NT2/D1 (cell line): ENCODE measurements at places on chromosomes 6 and 20.

DNA sequence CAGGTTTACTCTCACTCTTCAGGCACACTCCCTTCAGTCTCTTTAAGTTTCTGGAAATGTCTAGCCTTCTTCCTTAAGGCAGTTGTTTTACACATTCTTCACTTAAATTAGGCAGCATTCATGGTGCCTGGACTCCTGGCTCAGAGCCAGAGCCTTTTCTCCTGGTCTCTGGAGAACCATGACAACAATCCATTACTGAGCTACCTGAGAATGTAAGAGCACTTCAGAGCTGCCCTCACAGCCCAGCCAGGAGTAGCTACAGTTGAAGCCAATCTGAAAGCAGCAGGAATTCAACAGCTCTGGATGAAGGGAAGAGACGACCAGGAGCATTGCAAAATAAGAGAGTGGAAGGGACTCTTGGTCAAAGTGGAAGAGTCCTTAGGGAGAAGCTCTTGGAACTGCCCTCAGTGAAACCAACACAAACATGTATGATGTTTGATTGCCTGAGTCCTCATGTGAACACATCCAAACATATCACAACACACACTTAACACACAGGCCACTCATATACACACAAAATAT is 416.8 kb upstream of the SPTLC3 start:
- DNase-seq: peak; percentile 28

DNA sequence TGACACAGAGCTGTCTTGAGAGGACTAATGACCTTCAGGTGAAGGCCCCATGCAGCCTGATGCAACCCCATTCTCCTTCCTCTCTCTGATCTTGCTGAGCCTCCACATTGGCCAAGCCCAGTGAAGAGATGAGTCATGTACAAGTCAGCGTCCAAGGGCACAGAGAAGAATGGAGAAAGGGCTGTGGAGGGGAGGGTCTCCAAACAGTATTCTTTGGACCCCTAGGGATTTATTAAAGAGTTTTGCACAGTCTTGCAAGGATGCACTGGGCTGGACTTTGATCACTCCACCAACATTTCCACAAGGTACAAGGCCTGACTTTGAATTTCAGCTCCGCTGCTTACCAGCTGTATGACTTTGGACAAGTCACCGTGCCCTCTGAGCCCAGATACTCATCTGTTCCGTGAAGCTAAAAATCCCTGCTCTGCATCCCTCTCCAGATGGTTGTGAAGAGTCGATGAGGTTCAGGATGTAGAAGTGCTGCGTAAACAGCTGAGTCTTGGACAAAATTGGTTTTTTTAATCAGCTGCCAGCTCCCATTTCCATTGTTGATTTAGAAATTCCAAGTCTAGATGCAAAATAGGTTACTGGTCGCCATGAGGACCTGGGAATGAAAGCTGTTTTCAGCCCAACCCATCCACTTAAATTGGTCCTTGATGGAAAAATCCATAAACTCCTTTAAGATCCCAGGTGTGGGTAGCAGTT is 14.1 kb upstream of the KCNG1 start:
- DNase-seq: no peak

DNA sequence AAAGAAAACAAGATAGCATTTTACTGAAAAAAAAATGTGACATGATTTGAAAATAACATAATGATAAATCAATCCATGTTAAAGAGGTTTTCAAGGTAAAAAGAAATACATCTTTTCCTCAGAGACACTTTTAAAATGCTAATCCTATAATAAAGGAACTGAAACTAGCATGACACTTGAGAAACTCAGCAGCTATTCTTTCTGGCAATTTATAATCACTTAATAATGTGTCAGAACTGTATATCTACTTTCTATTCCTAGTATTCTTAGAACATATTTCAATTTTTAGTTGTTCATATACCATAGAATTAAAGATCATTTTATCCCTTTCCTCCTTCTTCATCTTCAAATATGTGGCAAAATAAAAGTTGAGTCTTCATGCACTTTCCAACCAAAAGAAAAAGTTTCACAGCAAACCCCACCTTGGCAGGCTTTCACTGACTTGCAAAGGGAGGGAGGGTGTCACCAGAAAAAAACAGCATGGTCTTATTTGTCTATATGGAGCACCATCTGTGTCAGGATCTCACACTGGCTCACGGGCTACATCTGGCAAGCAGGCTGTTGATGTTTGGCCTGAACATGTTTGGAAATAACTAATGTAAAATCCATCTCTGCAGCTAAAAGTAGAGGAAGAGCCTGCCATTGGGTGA is 48.5 kb downstream of the FHL5 start:
- no peak for DNase-seq

GRCh38 chr6:87482366-87482765 is 9.6 kb downstream of the SLC35A1 start:
- DNase-seq: no peak

DNA sequence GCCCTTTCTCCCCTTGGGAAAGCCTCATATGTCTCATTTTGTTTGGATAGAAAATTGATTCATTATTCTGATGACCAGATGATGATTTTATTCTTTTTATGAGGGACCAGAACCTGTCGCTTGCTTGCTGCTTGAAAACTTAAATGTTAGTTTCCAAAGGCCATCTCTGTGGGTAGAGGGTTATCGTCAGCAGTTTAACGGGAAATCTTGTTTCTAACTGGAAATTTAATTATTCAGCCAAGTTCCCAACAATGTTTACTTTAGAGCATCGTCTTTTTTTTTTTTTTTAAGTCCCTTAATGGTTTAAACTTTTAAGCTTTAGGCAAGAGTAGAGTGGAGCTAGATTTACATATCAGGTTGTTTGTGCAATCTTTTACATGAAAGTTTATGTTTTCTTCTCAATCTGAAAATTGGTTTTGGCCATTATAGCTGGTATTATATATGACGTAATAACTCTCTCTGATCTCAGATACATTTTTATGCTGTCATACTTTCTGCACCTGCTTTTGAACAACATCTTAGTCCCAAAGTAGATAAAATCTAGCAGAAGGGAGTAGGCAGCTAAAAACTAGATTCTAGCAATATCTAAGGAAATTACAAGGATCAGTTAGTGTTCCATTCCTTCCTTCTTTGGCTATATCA is 93.9 kb downstream of the FOXO3 start:
- DNase-seq: no peak

GRCh38 chr6:17390276-17390675 is 3.1 kb upstream of the CAP2 start:
- no peak for DNase-seq

DNA sequence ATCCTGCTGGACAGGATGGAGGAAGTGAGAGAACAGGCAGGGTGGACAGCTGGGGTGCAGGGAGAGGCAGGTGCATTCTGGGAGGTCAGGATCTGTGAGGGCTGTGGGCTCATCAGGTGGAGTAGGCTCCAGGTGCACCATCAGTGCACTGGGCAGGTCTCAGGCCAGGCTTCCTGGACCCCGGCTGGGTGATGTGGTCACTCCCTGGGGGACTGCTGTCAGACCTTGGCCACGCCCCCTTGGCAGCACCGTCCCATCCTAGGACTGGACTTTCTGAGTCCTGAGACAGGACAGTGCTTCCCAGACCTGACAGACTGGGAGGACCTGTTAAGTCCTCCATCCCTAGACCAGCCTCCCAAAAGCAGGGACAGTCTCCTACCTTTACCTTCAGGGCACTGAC is 626.7 kb upstream of the DEFB115 start:
- no peak for DNase-seq

DNA sequence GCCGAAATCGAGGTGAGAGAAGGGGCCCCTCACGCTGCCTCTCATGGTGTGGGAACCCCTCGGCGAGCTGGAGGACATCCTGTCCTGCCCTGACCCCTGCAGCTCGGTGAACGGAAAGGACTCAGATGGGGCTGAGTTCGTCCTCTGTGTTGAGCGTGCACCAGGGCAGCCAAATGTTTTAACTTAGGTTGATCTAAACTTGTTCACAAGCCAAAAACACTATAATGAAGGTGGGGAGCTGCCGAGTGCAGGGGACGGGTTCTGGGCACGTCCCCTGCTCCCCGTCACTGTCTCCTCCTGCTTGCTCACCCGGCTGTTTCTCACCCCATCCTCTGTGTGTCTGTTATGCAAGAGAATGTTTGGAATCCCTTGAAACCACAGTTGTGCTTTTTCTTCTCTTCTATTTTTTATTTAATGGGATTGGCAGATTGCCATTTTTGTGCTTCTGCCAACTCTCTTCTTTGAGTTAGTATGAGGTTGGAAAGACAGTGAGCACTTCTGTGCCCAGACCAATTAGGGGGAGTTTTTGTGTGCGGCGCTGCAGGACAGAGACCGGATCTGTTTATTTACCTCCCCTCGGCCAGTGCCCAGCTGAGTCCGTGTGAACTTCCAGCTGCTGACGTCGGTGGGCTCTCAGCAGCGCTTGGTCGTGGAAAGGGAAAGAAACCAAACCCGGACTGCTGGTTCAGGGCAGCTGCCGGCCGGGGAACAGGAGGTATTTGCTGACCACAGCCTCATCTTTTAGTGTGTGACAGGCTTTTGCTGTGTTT is 158.1 kb downstream of the DTNBP1 start:
- DNase-seq: no peak
